MM.1S (cell line): ENCODE measurements at places on chromosomes 5 and 9.

DNA sequence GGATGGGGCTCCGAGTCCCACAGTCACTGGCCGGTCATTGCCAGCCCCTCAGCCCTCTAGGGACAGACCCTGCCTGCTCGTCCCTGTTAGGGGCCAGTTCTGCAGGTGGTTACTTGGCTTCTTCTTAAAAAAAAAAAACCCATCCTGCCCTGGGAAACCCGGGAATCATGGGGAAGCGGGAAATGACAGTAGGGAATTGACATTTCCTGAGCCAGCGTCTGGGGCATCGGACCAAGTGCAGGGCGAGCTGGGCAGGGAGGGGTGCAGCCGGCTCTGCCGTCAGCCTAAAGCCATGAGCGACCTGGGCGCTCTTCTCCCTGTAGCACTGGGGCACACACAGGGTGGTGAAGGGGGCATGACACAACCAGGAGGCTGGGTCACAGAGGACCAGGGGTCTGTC, 66.6 kb downstream of the RXRA start:
- DNase-seq: no peak

DNA sequence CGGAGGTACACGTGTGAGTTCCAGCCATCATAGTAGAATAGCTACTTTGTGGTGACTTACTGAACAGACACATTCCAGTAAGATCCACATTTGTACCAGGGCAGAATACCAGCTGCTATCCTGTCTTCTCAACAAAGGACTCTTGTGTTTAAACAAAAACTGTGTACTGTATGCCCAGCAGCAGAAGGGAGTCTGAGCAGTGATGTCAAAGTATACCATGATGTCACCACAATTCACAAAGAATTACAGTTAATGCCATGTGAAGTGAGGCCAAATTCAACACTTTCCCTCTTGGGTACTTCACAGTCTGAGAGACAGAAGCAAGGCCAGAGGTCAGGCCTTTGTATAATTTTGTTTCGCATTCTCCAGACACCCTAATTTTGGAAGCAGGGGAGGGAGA, 137.0 kb downstream of the ADAMTSL1 start:
- no peak for DNase-seq

- no peak for DNase-seq
Observed at GRCh38 chr5:9348401-9348996, 197.4 kb downstream of the SEMA5A start.

DNA sequence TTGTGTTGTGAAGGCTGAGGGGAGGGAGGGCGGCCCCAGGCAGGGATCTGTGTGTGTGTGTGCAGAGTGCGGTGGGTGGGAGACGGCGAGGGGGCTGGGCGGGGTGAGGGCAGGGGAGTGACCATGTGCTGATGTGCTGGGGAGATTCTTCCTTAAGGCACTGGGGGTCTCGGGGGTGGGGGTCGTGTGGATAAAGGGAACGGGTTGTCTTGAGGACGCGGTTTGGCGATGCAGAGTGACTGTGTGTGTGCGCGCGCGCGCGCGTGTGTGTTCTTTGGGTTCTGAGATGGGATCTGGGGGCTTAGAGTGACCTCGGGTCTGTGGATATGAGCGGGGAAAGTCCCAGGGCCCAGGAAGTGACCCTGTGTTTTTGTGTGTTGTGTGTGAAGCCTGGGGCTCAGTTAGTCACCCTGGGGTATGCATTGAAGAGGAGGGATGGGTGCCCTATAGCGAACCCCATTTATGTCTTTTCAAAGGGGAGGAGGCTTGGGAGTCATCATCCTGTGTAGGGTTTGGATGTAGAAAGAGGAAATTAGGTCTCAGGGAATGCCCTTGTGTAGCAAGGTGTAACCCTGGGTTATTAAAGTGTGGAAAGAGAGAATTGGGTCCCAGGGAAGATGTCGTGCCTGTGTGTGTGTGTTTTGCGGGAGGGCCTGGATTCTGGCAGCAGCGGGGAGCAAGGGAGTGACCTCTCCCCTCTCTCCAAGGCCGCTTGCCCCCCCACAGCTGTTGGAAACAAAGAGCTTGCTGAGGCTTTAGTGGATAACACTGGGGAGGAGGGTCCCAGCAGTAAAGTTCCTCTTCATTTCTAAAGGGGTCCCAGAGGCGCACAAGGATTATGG, 1.4 kb downstream of the TMEFF1 start:
- DNase-seq: no peak

DNA sequence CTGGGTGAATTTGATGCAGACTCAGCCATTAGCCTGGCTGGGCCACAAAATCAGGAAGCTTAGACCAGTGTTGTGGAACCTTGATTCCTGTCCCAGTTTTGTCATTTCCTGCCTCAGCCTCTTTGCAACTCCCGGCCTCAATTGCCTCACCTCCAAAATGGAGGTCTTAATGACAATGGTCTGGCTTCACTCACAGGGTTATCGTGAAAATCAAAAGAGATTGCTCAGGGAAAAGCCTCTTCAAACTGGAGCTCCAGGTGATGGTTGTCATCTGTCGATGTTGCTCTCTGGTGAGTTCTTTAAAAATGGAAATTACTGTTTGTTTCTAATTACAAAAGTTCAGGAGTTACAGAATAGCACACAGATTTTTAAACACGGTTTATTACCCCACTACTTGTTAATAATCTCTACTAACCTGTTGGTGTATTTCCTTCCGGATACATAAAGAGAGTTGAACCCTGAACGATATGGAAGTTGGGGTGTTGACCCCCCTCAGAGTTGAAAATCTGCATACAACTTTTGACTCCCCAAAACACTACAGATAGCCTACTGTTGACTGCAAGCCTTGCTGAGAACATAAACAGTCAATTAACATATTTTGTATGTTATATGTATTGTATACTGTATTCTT, 109.9 kb upstream of the CPEB4 start:
- no peak for DNase-seq

DNA sequence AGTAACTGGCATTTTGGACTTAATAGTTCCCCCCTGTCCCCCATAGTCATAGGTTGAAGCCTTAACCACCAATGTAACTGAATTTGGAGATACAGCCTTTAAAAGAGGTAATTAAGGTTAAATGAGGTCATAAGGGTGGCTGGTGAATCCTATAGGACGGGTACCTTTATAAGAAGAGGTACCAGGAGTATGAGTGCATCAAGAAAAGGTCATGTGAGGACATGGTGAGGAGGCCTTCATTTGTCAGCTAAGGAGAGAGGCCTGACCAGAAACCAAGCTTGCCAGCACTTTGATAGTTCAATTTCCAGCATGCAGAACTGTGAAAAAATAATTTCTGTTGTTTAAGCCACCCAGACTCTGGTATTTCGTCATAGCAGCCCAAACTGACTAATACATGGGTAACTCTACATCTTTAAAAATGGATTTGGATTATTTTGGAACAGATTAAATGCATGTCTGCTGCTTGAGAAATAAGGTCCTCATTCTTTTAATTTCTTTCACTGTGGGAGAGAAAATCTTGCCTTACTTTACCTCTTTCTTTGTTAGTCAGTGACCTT, 9.7 kb downstream of the RASA1 start:
- DNase-seq: no peak

- DNase-seq: no peak
Observed at GRCh38 chr5:140118302-140118936, 4.5 kb downstream of the PURA start.

GRCh38 chr5:51391175-51391574, 7.9 kb downstream of the ISL1 start:
- DNase-seq: no peak

DNA sequence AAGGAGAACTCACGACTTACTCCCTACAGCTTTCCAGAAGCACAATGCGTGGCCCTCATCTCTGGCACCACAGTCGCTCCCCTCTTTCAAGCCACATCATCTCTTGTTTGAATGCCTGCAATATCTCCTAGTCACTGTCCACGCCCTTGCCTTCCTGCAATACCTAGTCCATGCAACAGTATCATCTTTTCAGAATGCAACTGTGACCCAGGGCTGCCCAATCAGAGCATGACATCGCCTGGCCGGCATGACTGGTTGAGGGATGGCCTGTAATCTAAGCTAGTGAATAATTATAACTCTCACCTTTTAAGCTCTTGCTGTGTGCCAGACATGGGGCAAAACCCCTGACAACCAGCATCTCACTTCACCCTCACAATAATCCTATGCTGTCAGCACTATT, 52.5 kb upstream of the CPEB4 start:
- no peak for DNase-seq

DNA sequence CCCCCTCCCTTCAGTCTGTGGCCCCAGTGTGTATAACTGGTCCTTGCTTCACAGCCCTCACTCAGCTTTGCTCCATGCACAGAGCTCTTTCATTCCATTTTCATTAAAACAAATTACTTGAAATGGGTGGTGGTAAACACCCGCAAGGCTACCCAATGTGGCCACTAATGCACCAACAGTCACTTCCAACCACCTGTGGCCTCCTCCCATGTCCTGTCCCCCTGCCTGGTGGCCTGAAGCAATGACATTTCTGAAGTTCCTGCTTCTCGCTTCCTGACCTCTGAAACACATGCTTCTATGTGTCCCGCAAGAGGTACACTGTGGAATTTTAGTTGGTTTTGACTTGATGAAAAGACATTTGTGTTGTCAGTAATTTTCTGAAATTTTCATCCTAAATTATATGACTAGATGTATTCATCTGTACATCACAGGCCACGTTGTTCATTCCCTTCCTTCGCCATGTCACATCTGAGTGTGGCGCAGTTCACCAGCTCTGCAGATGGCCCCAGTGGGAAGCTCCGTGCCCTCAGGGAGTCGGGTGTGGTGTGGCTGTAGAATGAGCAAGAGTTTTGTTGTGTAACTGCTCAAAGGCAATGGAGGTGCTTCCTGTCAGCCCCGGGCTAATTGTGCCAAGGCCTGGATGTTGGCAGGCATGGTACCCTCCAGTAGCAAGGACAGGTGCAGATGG, 9.6 kb downstream of the ROPN1L start:
- DNase-seq: no peak

GRCh38 chr5:73867345-73868335, 241.6 kb downstream of the ARHGEF28 start:
- no peak for DNase-seq

DNA sequence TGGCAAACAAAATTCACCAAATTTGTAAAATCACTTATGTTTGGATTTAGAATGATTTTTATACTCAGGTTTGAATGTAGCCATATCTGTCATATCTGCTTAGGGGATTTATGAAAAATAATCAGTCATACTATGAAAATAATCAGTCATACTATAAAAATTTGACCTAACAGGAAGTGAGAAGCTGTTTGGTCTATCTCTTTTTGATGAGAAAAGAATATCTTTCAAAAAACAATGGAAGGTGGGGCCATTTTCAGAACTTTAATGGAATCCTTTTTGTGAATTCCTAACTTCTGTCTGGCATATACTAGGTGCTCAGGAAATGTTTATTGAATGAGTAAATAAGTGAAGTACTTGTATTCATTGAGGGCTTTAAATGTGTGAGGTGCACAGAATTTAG, 70.1 kb downstream of the CWC27 start:
- DNase-seq: no peak

DNA sequence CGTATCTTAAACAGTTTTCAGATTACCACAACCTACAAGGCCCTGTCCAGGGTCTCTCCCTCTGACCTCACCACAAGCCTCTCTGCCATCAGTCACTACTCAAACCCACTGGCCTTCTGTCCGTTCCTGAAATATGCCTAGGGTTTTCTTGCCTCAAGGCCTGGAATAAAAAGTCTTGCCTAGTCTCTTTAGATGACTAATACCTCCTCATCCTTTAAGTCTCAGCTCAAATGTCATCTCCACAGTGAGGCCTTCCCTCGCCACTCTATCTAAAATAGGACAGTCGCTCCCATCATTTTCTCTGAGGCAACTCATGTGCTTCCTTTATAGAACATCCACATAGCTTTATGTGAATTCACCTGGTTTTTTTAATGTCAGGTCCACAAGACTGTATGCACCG, 5.2 kb downstream of the DENND1A start:
- DNase-seq: no peak

DNA sequence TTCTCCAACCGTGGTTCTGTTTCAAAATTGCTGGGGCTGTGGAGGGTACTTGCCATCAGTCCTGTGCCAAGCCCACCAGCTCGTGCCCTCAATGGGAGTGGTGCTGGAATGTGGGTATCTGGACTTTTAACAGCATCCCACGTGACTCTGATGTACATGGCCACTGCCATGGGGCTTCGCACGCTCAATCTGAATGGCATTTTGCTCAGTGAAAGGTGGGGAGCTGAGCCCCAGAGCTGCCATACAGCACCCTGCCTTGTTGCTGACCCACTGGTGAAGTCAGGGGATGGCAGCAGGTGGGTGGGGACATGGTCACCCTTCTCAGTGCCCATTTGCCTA, 16.6 kb upstream of the SYNPO start:
- DNase-seq: no peak

- no peak for DNase-seq
Observed at GRCh38 chr9:123318961-123319421, 37.0 kb upstream of the CRB2 start.

GRCh38 chr9:86241216-86241615, 18.2 kb downstream of the C9orf153 start:
- DNase-seq: no peak

- no peak for DNase-seq
Observed at GRCh38 chr9:17488662-17489061, 90.2 kb upstream of the SH3GL2 start.

DNA sequence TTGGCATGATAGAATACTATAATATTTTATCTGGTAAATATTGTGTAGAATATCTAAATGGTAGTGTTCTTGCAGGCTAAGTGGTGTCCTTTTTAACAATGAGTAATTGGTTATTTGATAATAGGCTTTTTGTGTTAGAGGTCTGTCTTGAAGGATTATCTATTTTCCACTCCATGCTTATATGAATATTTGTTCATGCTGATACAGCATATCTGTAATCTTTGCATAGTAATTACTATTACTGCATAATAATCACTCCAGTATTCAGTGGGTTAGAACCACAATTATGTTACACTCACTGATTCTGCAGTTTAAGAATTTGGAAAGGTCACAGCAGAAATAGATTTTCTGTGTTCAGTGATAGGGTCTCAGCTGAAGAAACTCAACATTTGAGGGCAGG, 1229.9 kb downstream of the MAT2B start:
- no peak for DNase-seq

GRCh38 chr5:128774605-128775004, 190.7 kb upstream of the SLC27A6 start:
- no peak for DNase-seq

DNA sequence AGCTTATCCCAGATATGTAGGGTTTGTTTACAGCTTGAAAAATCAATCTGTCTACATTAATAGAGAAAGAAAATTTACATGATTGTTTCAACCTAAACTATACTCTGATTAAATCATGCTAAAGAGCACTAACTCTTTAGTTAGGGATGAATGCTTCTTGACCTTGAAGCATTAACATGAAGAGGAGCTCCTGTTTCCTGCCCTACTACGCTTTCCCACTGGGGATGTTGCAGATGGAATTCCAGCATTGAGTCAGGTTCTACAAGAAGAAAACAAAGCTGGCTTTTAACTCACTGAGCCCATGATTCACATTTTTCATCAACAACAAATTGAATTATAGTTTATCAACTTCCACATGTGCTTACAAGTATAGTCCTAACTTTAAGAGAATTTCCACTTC, 471.3 kb downstream of the TMEM232 start:
- DNase-seq: no peak

DNA sequence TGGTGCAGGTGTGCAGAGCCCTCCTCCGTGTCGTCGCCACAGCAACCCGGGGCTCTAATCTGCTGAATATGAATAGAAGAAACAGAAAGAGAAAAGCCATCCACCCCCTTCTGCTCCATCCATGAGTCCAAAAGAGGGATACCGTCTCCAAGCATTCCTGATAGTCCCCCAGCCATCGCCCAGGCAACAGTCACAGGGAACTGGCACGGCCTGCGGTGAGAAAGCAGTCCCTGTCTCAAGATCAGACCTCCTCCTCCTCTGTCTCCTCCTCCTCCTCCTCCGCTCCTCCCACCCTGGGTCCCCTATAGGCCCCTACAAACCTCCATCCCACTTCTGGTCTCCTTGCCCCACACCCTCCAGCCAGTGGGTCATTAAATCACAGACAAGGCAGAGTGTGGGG, 308.1 kb upstream of the MPDZ start:
- DNase-seq: no peak
